ENCODE measurements at places on chromosomes 3 and 15.

DNA sequence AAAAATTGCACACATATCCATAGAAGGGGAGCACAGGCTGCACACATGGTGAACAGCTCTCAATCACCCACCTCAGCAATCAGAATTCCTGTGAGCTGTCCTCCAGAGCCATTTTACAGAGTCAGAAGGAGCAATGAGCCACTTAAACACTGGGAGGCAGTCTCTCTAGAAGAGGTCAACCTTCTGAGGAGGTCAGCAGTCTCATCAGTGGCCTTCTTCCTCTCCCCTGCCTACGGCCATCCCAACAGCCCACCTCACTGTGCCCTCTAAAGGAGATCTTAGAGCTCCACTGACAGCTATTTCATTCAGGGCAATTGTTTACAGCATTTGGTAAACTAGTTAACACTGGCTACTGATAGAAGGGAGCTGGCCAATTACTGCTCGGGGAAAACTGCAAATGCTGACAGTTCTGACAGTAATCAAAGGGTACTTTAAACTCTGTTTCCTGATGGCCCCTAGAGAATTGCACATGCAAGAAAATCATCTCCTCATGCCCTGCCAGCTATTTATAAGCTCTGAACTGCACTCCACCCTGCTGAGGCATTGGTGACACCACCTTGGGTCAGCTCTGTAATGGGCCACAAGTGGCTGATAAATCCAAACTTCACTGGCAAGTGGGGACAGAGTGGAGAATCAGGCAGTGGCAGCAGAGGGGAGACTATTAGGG, 42.1 kb upstream of the TSPAN3 start:
- no peak for DNase-seq

DNA sequence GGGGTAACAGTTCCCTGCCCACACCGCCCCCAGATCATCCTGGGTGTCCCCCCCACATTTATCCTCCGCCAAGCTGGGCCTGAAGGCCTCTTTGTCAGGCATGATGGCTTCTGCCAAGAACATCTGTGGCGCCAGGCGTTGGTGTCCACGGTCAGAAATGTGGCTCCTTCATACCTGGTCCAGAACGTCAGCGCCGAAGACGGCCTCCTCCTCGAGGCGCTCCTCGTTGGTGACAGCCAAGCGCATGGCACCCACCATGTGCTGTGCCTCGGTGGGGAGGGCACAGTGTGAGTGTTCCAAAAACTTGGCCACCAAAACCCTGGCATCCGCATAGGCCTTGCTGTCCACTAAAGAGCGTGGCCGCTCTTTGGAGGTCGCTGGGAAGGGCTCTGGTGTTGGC, 146.5 kb downstream of the NSMCE3 start:
- no peak for DNase-seq

- DNase-seq: no peak
Measured at GRCh38 chr3:138367326-138367850, 19.0 kb downstream of the MRAS start.

DNA sequence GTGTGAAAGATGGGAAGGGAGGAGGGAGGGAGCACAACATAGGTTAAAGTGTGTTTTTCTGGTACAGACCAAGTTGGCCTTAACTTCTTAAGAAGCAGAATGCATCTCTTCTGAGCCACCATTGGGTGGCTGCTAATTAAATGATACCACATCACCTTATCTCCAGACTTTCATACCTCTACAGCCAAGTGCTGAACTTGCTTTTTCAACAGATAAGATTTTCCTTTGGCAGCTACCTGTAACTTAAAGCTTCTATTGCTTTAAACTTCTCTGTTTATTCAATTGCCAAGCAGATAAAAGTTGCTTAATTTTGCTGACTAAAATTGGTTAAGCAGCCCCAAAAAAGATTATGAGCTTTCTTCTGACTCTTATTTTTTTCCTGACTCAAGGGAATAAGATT, 292.4 kb upstream of the SGO1 start:
- no peak for DNase-seq

GRCh38 chr3:116314476-116314875, 130.8 kb downstream of the LSAMP start:
- DNase-seq: no peak

- no peak for DNase-seq
Measured at GRCh38 chr15:69080295-69081248, 66.1 kb downstream of the NOX5 start.

DNA sequence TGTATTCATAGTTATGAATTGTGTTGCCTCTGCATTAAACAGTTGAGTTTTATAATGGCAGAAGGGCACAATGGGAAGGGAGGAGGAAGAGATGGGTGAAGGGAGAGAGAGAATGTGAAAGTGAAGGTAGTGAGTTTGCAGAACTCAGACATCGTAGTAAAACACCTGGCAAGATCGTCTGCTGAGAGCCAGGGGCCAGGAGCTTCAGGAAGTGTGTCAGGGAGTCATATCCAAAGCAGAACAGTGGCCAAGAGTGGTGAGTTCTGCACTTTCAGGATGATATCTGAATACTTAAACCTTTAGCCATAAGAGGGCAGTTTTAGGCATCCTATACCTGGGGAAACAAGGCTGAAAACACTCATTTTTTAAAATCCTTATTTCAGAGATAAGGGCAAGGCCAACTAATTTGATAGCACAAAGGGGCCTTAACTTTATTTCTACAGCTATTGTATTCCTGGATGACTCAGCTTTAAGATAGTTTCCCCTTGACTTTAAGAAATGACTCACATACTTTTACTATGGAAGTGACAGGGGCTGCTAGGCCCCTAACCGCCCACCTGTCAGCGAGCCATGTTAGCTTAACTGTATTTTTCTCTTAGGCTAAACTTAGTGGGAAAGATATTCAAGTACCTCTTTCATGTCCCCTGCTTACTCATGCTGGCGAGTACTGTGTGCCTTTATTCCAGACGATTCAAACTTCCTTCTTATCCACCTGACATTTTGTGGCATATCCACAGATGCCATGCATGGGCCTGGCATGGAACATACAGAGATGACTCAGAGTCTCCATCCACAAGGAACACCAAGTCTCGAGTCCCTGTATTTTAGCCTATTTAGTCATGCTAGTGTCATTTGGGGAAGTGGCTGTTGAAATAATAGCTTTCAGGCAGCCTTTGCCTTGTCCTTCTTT, 53.9 kb downstream of the RLBP1 start:
- no peak for DNase-seq

GRCh38 chr3:71962561-71963240, 177.8 kb upstream of the PROK2 start:
- no peak for DNase-seq

GRCh38 chr15:99232740-99233139, 16.6 kb downstream of the TTC23 start:
- no peak for DNase-seq

DNA sequence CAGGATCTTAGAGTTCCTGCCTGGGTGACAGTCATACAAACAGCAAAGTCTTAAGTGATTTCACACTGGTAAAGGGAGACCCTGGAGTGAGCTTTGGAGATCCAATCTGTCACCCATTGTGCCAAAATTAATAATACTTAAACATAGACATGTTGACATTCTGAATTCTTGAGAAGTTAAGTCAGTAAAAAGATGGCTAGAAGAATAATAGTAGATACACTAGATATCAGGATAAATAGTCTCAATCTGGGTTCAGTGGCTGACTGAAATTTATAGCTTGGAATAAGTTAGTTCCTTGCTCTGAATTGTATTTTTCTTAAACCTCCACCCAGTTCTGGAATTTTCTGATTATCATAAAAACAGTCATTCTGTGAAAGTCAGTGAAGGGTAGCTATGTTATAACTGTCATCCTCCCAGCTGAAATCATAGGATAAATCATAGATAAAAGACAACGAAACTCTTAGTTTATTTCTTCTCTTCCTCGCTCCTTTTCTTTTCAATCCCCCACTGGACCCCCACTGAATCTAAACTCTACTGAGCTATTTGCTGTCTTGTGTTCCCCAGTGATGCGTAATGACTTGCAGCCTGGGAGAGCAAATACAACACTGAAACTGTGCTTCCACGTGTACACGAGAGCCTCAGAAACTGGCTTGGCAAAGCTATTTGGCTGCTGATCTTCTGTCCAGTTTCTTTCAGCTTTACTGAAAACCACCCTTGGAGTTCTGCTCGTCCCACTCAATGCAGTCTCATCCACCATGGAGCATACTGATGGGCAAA, 175.4 kb upstream of the TP63 start:
- DNase-seq: no peak

DNA sequence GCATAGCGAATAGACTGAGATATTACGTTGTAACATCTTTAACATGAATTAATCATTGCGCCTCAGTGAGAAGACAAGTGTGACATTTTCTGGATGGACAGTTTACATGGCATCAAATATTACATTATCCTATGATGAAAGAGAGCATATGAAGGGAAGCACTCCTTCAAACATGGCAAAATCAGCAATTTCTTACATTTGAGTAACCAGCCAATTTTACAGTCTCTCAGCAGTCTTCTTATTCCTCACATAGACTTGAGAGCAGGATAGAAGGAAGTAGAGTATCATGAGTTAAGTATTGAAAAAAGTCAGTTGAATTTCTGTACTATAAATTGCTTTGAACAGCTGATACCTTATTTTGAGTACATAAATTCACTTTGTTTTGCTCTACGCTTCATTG, 38.9 kb downstream of the FANCI start:
- DNase-seq: no peak

DNA sequence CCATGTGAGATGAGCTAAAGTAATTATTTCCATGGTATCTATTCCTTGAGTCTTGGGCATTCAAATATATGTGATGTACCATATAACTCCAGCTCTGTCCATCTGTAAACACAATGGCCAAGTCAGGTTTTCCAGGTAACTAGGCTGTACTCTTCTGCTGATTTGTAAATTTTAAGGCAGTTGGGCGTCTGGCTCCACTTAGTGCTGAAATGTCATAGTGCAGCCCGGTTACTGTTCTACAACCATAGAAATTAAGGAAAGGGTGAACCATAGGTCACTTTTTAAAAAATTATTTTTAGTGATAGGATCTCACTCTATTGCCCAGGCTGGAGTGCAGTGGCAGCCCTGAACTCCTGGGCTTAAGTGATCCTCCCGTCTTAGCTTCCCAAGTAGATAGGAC, 44.7 kb upstream of the GOLM2 start:
- DNase-seq: no peak

DNA sequence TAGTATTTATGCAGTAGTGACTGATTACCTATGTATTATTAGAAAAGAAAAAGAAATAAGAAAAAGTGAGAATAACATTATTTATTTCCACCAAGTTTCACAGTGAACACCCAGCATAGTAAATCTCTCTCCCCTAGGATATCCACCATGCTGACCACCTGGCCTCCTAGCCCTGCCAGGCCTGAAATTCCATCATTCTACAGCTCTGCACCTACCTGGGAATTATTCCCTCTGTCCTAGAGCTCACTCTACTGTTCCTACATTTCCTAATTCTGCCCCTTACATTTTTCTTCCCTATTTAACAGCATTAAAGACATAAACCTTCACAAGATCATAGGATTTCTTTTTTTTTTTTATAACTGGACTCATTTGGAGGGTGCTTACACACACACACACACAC, 525.3 kb upstream of the PPP2R3A start:
- no peak for DNase-seq

GRCh38 chr3:25610167-25610566, 54.5 kb downstream of the TOP2B start:
- DNase-seq: no peak

DNA sequence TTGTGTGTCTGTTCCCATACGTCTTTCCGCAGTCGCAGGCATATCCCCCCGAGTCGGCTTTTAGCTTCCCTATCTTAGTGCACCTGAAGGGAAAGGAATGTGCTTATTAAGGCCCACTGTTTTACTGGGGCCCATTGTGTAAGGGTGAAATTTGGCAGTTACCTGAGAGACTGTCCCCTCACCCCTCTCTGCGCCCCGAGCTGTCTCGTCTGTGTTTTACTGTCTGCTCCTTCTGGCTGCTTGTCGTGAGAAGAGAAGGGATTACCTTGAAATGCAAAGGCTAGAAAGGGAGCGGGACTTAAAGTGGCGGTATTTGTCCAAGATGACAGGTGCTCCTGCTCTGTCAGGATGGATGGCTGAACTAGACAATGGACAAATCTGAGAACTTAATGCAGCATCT, 233.0 kb upstream of the POU1F1 start:
- no peak for DNase-seq

DNA sequence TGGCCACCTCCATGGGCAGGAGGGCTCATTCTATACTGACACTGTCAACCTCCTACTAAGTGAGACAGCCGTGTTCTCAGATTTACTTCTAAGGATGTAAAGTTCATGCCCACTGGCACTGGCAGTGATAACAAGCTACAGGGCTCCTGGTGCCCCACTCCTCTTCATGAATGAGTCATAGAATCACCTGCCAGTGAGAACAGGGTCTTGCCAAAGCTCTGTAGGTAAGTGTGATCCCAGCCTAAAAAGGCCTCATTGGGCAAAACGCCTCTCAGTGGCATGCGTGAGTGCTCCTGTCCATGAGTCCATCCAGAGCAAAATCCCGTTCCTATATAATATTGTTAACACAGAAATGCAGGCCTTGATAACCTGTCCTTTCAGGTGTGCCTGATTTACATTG, 17.4 kb downstream of the PXYLP1 start:
- DNase-seq: no peak

DNA sequence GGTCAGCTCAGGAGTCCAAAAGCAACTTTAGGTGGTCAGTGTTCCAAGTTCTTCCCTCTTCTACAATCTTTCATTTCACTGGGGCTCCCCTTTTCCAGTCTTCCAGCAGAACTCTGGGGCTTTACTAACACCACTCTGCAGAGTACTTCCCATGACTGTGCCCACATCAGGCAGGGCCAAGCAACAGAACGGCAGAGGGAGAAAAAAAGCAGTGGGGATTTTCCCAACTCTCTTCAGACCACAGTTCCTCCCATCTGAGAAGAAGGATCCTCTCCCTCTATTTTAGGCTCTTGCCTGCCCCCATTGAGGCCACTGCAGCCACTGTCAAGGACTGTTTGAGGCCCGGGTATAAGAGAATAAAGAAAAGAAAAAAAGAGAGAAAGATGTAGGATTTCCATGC, 70.7 kb downstream of the TTBK2 start:
- no peak for DNase-seq

Measured in ecto neural progenitor cell (in vitro differentiated cells).